Ureter (tissue), 1 donor: ENCODE measurements at places on chromosomes 7 and 10.

DNA sequence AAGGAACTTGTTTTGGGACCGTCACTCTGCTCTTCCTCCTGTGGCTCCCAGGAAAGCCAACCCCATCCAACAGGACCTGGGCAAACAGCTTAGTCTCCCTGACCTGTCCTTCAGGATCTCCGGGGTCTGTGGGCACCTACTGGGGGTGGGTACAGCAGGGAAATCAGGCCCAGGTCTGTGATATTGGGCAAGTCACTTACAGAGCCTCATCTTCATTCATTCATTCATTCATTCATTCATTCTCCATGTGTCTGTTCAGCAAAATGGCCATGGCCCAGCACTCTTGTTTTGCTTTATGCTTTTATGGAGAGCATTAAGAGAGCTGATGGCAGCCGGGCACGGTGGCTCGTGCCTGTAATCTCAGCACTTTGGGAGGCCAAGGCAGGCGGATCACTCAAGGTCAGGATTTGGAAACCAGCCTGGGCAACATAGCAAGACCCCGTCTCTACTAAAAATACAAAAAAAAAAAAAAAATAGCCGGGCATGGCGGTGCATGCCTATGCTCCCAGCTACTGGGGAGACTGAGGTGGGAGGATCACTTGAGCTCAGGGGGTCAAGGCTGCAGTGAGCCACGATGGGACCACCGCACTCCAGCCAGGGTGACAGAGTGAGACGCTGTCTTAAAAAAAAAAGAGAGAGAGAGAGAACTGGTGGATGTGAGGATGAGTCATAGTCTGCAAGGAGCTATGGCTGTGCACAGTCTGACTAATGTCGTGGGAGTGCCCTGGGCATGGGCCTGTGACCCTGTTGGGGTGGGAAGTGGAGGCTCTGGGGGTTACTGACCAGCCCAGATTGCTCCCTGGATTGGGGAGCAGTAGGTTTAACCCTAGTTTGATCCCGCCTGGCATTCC, 54.3 kb downstream of the CLIP2 start:
- no peak for DNase-seq

DNA sequence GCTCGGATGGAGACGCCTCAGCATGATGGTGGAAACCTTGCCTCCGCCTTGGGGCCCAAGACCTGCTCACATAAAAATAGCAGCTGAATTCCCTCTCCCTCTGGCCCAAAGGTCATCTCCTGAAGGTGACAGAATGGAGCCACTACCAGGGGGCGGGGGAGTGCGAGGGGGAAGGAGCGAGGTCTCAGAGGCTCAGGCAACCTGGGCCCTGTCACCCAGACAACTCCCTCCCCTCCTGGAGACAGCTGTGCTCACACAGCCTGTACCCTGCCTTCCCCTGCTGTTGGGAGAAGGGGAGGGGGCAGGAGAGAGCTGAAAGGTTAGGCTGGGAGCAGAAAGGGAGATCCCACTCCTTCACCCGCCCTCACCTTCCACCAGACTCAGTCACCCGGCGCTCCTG, 173.0 kb upstream of the RHEB start:
- DNase-seq: no peak

DNA sequence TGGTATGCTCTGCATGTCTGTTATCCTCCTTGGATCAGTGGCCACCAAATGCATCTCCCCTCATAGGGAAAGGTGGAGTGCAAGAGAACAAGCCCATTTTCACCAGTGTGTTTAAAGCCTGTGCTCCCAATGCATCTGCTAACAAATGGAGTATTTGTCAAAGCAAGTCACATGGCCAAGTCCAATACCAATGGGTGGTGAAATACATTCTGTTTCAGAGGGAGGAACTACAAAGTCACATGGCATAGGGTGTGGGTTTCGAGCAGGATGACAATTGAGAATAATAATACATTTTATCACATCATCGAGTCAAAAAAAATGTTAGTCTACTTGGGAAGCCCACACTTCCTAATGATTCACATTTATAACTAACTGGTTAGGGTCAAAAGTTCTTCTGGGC, 62.7 kb downstream of the SUGCT start:
- DNase-seq: no peak

DNA sequence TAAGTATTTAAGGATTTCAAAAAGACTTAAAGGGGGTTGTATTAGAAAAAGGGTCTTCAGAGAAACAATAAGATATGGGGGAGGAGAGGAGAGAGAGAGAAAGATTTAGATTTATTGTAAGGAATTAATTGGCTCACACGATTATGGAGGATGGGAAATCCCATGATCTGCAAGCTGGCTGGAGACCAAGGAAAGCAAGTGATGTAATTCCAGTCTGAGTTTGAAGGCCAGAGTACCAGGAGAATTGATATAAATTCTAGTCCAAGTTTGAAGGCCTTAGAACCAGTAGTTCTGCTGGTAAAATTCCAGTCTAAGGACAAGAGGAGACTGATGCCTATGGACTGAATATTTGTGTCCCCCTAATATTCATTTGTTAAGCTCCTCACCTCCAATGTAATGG, 20.6 kb upstream of the SLC13A1 start:
- DNase-seq: no peak

DNA sequence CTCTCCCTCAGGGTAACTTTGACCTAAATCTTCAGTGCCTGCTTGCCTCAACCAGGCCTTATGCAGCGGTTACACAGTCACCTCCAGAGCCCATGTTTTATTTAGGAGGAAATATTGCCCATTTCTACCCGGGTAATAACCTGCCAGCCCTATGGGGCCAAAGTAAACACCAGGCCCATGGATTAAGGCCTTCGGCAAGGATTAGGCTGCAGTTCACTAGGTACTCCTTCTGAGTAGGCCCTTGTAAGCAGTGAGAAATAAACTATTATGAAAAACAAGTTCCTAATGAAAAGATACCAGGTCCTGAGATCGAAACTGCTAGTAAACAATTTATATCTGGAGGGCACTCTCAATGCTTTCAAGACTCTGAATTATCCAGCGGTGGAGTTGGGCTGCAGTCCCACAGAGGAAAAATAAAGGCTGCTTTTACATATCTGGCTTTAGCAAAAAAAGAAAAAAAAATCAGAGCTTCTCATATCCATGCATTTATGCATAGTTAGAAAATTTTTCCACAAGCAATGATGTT, 3.7 kb upstream of the HOXA10 start:
- DNase-seq: no peak

DNA sequence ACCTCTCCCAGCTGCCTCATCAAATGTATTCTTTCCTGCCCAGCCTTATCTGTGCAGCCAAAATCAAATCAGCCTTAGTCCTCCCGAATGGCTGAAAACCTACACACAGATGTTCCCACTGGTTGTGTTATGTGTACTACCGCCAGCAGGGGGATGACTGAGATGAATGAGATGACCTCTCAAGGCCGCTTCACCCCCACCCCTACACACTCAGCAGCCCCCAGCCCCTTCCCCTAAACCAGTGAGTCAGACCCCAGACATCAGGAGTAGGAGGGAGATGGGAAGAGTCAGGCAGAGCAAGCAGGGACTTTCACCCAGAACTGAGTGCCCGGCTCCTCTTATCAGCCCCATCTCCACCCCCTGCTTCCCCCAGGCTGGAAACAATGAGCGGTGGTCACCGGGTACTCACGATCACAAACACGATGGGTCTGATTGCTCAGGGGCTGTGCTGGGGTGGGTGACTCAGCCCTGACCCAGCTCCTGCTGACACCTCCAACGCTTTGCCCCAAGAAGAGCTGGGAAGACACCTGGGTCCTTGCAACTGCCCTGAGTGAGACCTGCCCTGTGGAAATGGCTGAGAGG, 6.5 kb upstream of the C10orf105 start:
- no peak for DNase-seq

- DNase-seq: no peak
Measured at GRCh38 chr7:17659126-17659525, 281.2 kb downstream of the SNX13 start.

- no peak for DNase-seq
Measured at GRCh38 chr10:118547282-118547681, 48.2 kb downstream of the PRLHR start.

DNA sequence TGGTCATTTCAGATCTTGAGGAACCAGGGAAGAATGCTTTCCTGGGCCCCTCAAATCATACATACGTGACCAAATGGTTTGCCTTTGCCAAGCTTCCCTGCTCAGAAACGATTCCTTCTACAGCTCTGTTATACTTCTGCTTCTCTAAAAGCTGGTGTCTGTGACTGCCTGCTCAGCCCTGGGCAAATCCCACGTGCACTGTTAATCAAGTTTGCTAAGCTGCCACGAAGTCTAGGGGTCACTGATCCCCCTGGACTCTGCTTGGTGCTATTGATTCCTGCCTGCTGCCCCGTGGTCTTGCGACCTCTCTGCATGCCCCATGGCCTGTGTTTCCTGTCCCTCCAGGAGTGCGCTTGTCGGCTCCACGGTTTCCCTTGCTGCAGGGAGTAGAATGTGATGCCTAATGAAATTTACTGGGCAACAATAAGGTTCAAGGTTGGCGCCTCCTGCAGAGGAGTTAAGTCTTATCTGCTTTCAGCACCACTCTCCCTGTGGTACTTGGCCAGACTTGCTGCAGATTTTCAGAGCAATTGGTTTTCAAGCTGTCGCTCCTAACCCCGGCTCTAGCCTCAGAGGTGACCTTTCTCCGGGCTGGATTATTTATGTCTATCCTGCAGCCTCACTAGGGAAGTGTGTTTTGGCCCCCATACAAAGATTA, 201.6 kb upstream of the FZD8 start:
- DNase-seq: no peak

GRCh38 chr7:55086413-55087201, 67.8 kb downstream of the EGFR start:
- no peak for DNase-seq

DNA sequence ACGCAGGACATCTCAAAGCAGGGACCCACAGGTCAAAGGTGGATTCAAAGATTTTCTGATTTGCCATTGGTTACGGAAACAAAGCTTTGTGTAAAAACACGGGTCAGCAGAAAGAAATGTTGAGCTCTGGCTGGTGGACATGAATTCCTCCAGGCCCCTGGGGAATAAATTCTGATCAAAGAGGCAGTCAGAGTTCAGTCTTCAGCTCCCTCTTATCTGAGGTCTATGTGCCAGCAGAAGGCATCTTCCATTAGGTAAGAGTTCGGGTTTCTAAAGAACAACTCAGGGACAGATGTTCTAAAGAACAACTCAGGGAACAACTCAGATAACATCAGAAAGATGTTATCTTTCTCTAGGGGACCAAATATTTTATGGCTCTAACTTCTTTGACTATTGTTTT, 64.9 kb upstream of the PALS2 start:
- no peak for DNase-seq

- DNase-seq: no peak
Measured at GRCh38 chr7:142436601-142437000, 178.7 kb upstream of the PRSS58 start.

- no peak for DNase-seq
Measured at GRCh38 chr10:20233423-20233822, 417.2 kb downstream of the PLXDC2 start.

DNA sequence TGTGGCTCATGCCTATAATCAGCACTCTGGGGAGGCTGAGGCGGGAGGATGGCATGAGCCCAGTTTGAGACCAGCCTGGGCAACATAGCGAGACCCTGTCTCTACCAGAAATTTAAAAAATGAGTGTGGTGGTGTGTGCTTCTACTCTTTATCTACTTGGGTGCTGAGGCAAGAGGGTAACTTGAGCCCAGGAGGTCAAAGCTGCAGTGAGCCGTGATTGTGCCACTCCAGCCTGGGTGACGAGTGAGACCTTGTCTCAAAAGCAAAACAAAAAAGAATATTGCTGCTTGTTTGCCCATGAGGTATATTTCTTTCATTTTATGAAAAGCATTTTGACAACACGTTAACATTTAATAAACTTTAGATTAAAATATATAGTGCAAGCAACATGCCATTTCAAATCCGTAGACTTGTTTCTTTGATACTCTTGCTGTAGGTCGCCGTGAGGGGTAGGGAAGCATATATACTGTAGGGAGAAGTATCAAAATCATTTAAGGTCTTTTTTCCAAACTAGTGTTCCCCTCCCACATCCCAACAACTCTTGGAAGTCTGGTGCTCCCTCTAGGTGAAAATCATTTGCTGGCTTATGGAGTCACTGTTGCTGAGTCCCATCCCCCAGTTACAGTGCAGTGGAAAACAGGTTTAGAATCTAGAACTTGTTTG, 4.3 kb upstream of the LSMEM1 start:
- DNase-seq: no peak

DNA sequence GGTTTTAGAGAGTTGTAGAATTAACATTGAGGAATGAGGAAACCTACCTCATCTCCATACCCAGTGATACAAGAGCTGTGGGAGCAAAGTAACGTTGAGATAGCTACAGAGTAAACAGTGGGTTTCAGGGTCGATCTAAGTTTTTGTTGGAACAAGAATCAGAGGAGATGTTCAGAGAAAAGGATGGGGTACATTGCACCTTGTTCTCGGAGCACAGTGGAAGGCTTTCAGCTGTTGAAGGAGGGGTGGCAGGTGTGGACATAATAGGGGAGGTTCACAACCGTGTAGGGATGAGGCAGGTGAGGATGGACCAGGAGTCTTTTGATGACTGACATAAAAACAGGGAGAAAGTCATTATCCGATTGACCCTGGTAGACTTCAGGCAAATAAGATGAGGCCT, 121.7 kb downstream of the MLLT10 start:
- no peak for DNase-seq

DNA sequence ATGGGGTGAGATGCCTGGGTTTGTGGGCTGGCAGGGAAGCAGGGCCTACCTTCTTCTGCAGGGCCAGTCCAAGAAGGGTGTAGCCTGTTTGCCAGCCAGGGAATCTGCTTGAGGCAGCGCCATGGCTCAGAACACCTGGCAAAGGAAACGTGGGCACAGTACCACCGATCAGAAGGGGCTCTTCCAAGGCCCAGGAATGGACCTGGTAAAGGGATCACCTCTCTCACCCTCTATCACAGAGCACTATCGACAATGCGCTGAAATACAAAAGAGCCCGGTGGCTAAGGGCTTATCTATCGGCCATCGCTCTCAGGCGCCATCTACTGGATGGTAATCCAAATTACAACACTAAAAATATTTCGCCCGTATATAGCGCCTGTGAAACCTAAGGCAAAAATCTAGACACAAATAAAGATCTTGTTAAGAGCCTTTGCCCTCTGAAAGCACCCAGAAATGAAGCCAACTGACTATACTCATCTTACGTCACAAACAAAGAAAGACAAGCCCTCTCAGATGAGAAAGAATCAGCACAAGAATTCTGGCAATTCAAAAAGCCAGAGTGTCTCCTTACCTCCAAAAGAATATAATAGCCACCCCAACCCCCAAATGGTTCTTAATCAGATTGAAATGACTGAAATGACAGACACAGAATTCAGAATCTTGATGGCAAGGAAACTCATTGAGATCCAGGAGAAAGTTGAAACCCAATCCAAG, 217.8 kb upstream of the HPS1 start:
- no peak for DNase-seq

DNA sequence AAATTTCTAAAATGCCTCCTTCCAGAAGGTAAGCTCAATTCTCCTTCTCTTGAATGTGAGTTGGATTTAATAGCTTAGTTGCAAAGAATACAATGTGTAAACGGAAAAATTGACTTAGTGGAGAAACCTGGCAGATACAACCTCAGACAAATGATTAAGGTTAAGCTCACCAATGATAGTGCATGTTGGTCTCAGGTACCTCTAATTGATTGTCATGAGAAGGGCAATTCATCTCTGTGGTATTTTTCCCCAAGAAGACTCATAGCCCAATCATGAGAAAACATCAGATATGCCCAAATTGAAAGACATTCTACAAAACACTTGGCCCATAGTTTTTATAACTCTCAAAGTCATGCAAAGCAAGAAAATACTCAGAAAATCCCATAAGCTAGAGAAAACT, 36.2 kb upstream of the TMEM106B start:
- no peak for DNase-seq

GRCh38 chr10:19333631-19334030, 285.0 kb downstream of the MALRD1 start:
- no peak for DNase-seq

GRCh38 chr10:12628153-12628552, 278.8 kb downstream of the CAMK1D start:
- no peak for DNase-seq

GRCh38 chr10:98570834-98571233, 124.1 kb upstream of the HPS1 start:
- DNase-seq: no peak
